Stimulated activated CD4-positive, alpha-beta T cell treated with anti-CD3 and anti-CD28 coated beads, TNF-alpha, amount 100 ng/mL, for 1 hour (primary cell): ENCODE measurements at places on chromosomes 16 and 17.

- no peak for DNase-seq
These were observed 2.9 kb upstream of the CYLD start for GRCh38 chr16:50739031-50739430.

- no peak for DNase-seq
These were observed 42.2 kb downstream of the RPTOR start for GRCh38 chr17:80586846-80587228.

DNA sequence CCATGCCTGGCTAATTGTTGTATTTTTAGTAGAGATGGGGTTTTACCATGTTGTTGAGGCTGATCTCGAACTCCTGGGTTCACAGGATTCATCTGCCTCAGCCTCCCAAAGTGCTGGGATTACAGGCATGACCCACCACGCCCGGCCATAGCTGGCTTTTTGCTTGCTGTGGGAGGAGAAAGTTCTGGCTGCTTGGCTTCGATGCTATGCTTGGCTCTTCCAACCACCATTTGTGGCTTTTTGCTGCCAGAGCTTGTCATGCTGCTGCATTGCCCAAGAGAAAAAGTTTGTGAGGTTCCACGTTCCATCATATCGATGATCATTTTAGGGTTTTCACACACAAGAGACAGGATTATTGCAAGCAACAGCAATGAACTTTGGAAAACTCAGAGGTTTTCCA, 16.2 kb downstream of the BMERB1 start:
- DNase-seq, result no peak

DNA sequence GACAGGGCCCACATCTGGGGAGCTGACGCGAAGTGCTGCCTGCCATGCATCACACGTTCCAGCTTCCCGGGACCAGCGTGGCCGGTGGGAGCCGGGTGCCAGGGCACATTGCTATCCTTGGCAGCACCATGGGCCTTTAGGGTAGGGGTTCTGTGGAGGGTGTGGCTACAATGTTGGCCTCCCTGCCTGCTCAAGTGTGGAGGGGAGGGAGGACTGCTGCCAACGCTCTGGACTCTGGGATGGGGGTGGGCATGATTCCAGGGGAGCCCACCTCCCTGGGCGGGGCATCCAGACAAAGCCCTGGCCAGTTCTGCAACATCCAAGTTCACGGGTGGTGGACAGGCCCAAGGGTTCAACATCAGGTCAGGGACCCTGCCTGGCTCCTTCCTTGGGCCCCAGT, 13.9 kb downstream of the GRB7 start:
- DNase-seq, result no peak

DNA sequence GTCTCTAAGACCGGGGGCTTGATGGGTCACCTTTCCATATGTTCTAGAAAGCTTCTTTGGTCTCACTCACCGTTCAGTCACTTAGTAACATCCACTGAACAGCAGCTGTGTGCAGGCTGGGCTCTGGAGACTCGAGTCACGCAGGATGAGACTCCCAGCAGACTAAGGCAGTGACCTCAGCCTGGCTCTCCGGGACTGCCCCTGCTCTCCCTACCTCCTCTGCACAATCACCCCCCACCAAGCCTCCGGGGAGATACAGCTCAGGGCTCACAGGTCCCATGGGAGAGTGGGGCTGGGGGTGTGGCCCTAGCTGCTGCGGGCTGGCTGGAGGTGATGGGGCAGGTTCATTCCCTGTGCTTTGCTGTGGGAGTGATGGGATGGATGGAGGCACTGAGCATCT, 14.1 kb downstream of the FLYWCH2 start:
- no peak for DNase-seq

DNA sequence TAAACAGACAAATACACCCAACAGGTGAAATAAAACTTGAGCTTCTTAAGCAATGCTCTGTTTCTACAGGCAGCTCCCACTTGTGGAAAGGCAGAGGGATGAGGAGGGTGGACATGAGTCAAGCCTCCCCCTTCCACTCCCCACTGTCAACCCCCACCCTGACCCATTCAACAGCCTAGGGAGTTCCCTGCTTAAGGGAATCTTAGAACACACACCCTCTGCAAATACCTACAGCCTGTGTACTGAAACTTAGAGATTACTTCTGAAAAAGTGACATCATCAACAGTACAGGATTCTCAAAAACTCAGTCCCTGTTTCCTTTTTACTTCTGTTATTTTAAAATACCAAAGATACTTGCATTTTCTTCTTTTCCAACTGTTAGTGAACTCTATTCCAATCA, 345.4 kb downstream of the SOX9 start:
- no peak for DNase-seq

GRCh38 chr17:77926981-77927380, 31.5 kb upstream of the TNRC6C start:
- DNase-seq, result no peak

DNA sequence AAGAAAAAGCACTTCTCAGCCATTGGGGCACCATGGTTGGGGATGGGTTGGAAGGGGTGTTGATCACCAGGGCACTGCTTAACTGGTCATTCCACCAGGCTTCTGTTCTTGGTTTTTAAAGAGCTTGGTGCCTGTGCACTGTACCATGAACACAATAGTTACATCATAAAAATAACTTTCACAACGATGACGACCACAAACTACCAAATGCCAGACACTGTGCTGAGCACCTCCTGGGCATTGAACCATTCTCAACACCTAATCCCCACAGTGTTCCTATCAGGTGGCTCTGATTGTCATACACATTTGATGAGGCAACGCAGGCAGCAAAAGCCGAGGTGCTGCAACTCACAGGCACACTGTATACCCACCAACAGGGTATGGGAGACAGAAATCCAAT, 208.0 kb downstream of the FOXL1 start:
- DNase-seq, result no peak
